NCI-H2029 (cell line): ENCODE measurements at places on chromosomes 5 and 9.

GRCh38 chr5:81125959-81126358 lies 107.2 kb upstream of the CKMT2 start:
- peak; percentile 25 for DNase-seq

GRCh38 chr5:71974165-71974564 lies 133.1 kb upstream of the MAP1B start:
- no peak for DNase-seq

GRCh38 chr5:98749046-98749445 lies 24.4 kb upstream of the RGMB start:
- no peak for DNase-seq

GRCh38 chr9:89498852-89499480 lies 1.1 kb upstream of the SEMA4D start:
- no peak for DNase-seq

DNA sequence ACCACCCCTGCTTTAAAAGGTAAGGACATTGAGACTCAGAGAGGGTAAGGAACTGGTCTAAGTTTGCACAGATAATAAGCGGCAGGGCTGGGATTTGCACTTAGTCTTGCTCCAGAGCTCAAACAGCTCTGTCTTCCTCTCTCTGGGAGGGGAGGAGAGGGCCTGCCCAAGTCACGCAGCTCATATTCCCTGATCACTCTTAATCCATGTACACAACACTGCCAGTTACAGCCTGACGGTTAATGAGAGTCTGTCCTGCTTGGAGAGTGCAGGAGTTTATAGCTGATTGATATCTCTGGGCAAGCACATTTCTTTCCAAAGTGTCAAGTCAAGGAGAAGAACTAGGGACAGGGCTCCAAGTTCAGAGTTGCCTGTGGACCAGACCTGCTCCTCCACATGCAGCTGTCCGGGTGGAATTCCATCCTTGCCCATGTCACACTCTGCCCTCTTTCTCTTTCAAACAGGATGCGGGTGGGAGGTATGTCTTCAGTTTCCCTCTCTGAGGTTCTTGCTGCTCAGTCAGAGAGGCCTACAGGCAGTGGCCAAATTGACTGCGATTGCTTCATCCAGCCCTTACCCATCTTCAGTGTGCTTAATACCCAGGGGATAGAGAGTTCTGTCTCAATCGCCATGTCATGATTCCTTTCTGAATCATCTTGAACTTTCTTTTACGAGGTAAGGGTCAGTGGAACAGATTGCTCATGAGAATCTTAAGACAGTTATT lies 54.5 kb downstream of the GALNT12 start:
- DNase-seq: no peak

DNA sequence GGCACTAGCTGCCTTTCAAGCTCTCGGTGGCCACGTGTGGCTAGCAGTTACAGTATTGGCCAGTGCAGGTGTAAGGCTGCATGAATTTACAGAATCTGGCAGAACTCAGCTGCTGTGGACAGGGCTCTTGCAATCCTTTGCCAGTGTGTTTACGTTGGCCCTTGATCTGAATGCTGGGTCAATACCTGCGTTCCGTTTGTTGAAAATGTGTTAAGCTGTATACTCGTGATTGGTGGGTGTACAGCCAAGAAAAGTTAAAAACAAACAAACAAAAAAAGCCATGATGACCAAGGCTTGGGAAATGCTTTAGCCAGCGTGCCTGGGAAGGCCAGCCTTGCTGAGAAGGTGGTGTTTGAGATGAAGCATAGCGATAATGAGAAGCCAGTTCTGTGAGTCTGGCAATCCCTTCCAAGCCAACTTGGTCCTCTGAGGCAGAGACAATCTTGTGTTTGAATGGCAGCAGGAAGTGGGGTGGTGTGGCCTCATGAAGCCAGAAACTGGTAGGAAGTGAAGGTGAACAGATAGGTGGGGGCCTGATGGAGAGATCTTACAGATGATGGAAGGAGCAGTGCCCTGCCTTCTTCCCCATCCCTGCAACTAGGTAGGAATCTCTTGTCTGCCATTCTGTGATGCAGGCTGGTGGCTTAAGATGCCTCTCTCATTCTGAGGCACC lies 820 bp upstream of the CFAP90 start:
- no peak for DNase-seq

DNA sequence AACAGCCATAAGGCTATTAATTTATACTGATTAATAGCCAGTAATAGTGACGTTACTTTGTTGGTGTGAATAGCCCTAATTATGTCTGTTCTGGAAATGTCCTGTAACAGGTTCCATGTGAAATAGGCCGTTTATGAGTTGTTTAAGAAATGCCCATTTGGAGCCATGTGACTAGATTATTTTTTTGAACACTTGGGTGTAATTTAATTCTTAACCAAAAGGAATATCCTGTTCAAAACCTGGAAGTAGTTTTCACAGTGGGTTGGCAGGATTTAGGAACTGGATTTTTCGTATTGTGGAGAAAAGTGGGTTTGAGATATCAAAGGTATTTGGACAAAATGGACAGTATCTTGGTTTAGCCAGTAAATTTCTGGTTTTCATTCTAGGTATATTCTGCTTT lies 1.3 kb downstream of the TENT2 start:
- DNase-seq: no peak
